Ovary (tissue), 10 donors: ENCODE measurements at places on chromosomes 1 and 21. TPM values are rescaled to one million over a fixed set of nuclear protein-coding genes. Genes with fewer than 3 reads are reported as not detected.

The CRNN gene
- total RNA-seq, result not detected

DNA sequence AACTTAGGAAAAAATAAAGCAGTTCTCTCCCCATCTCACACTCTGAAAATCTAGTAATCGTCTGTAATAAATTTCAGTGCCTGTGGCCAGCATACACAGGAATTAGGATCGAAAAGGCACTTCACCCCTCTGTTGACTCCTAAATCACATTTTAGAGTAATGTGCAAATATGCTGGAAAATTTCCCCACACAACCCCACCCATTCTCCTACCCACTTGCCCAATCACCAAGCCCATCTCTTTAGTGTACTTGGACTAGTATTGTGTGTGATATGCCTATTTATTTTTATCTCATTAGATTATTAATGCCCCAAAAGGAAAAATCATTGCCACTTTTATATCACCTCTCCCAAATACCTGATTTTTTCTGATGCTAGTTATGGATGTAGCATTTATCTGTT is 323.3 kb downstream of the ASTN1 start:
- H3K27me3 ChIP-seq, result no peaks in the 10 kb centered on the region
- no peak for DNase-seq
- H3K36me3 ChIP-seq, result no peaks in the 10 kb centered on the region
- H3K4me1 ChIP-seq, result no peaks in the 10 kb centered on the region

DNA sequence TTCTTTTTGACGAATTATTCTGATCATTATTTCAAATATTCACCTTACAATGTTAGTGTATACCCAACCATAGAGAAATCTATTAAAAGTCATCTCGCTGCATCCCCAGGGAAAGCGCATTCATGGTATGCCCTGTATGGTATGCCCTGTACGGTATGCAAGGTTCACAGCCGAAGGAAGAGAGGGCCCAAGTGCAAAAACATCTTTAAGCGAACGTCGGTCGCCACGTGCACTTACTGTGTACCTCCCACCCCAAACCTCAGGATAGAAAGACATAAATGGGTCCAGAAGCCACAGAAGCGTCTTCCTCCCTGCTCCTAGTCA is 14.4 kb downstream of the HLX start:
- H3K27me3 ChIP-seq, result peaks cover 7% of the 10 kb centered on the region
- H3K4me3 ChIP-seq, result no peak overlapping the region
- no peak overlapping the region for H3K27ac ChIP-seq
- no peak for DNase-seq
- H3K4me1 ChIP-seq, result peaks cover 2% of the 10 kb centered on the region

DNA sequence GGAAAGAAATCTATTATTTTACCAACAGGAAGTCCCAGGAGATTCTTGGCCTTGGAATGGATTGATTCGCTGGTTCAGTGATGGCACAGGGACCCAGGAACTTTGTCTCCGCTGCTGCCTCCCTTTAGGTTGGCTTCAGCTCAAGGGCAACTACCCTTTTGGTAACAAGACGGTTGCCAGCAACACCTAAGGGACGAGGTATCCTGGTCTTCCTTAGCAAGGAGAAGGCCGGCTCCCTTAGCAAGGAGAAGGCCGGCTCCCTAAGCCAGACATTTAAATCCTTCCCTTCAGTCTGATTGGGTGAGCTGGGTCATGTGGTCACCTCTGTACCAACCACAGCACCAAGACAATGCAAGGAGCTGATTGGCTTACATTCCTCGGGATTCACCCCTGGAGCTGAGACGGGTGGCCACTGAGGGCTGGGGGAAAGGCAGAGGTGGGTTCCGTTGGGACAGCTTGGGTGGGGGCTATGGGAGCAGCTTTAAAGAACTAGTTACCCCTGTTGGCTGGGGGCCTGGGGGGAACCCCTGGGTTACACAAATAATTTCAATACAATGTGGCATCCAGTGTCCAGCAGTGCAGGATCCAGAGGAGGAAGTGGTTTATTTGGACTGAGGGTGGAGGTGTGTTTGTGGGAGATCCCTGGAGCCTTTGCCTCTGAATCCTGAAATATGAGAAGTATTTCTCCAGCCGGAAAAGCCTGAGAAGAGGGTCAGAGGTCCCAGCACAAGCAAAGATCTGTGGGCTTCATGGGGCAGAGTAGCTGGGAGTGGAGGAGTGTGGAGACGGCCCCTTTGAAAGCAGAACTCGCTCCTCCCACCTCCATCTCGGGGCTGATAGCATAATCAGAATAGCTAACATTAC is 20.7 kb upstream of the CLIC4 start:
- DNase-seq, result peak; percentile 68
- no peak overlapping the region for H3K27ac ChIP-seq
- no peaks in the 10 kb centered on the region for H3K36me3 ChIP-seq
- H3K4me1 ChIP-seq, result peaks cover 2% of the 10 kb centered on the region
- H3K4me3 ChIP-seq, result no peak overlapping the region
- H3K27me3 ChIP-seq, result no peaks in the 10 kb centered on the region

The MYOM3 gene
- total RNA-seq, result 0.36 TPM

The CCDC190 gene
- not detected for total RNA-seq

- H3K36me3 ChIP-seq, result no peaks in the 10 kb centered on the region
- no peak overlapping the region for H3K4me3 ChIP-seq
- no peaks in the 10 kb centered on the region for H3K4me1 ChIP-seq
- no peak overlapping the region for H3K27ac ChIP-seq
These were observed 51.9 kb downstream of the MORN1 start for GRCh38 chr1:2339206-2340085.

GRCh38 chr1:223732993-223733798 is 20.9 kb downstream of the CAPN2 start:
- H3K36me3 ChIP-seq, result no peaks in the 10 kb centered on the region
- H3K4me3 ChIP-seq, result no peak overlapping the region
- H3K27me3 ChIP-seq, result no peaks in the 10 kb centered on the region
- no peak overlapping the region for H3K27ac ChIP-seq
- H3K4me1 ChIP-seq, result peaks cover 22% of the 10 kb centered on the region
